T-cell (primary cell): ENCODE measurements at places on chromosomes 16 and 17.

- no peak for DNase-seq
Observed at GRCh38 chr17:61007980-61008379, 330.3 kb downstream of the BCAS3 start.

- no peak for DNase-seq
Observed at GRCh38 chr16:71407731-71408130, 34.1 kb downstream of the TLE7 start.

GRCh38 chr16:27264151-27264550, 4.4 kb downstream of the NSMCE1 start:
- DNase-seq = no peak

- DNase-seq = no peak
Observed at GRCh38 chr16:49484936-49485335, 111.3 kb downstream of the C16orf78 start.

GRCh38 chr17:81513753-81514488, 1.3 kb upstream of the ACTG1 start:
- DNase-seq = no peak

DNA sequence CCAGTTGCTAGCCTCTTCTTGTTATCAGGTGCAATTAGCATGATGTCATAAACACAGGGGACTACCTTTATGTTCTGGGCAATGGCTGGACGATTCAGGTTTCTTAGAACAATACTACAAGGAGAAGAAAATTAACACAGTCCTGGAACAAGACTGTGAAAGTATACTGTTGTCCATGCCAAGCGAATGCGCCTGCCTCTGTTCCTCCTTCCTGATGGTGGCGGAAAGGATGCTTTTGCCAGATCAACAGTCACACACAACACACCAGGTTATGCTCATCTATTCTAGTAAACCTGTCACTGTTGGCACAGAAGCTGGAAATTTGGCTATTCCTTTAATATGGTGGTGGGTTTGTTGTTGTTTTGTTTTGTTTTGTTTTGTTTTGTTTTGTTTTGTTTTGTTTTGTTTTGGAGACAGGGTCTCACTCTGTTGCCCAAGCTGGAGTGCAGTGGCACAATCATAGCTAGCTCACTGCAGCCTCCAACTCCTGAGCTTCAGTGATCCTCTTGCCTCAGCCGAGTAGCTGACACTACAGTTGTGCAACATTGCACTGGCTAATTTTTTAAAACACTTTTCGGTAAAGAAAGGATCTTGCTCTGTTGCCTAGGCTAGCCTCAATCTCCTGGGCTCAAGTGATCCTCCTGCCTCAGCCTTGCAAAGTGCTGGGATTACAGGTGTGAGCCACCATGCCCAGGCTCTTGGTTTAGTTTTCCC, 3.1 kb upstream of the CD300LD start:
- DNase-seq = no peak

- DNase-seq = no peak
Observed at GRCh38 chr16:65796481-65796880, 570.0 kb upstream of the CDH5 start.

DNA sequence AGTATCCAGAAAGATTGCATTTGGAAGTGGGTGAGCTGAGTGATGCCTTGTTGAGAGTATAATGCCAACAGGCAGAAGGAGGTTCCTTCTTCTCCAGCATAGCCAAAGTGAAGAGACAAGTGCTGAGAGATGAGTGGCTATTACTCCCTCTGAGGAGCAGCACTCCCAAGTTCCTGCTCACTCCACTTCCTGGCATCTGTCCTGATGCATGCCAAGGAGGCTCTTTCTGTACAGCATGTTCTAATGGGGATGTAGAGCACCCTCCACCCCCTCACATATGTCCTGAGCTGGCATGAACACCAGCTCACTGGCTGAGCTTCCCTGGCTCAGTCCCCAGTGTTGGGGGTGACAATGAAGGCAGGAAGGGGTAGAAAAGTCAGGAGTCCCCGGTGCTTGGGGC, 44.2 kb upstream of the DNAH9 start:
- no peak for DNase-seq

DNA sequence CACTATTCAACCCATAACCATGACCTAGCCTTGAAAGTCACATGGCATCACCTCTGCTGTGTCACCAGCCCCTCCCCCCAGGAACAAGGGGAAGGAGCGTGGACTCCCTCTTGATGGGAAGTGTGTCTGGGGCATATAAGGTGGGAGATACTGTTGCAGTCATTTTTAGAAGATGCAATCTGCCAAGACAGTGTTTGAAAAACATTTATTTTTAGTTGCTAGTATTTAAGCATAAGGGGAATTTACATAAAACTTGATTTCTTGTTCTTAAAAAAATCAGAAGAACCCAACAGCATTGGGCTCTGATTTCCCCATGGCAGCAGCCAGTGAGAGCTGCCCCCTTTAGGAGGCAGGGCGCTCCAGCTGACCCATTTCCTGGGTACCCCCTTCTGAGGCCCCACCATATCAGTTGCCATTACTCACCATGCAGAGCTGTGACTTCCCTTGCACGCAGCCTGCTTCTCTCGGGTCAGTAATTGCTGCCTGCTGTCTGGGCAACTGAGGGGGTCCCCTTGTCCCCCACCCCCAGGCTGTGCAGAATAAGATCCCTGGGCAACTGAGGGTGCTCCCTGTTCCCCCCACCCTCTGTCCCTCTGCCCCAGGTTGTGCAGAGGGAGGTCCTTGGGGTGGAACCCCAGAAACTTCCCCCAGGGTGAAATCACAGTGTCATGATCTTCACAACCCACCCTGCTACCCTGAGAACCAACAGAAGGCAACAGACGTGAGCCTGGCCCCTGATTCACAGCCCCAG, 11.8 kb upstream of the CDC42EP4 start:
- no peak for DNase-seq

- DNase-seq = no peak
Observed at GRCh38 chr16:56448005-56448404, 3.1 kb downstream of the NUDT21 start.

DNA sequence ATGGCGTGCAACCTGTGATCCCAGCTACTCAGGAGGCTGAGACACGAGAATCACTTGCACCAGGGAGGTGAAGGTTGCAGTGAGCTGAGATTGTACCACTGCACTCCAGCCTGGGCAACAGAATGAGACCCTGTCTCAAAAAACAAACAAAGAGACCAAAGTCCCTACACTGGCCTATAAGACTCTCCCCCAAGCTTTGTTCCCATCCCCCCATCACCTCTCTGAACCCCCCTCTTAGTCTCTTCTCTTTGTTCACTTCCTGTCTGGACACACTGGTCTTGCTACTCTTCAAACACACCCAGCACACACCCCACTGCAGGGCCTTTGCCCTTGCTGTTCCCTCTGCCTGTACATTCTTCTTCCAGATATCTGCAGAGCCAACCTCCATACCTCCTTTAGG, 7.8 kb upstream of the SCNN1B start:
- DNase-seq = no peak

DNA sequence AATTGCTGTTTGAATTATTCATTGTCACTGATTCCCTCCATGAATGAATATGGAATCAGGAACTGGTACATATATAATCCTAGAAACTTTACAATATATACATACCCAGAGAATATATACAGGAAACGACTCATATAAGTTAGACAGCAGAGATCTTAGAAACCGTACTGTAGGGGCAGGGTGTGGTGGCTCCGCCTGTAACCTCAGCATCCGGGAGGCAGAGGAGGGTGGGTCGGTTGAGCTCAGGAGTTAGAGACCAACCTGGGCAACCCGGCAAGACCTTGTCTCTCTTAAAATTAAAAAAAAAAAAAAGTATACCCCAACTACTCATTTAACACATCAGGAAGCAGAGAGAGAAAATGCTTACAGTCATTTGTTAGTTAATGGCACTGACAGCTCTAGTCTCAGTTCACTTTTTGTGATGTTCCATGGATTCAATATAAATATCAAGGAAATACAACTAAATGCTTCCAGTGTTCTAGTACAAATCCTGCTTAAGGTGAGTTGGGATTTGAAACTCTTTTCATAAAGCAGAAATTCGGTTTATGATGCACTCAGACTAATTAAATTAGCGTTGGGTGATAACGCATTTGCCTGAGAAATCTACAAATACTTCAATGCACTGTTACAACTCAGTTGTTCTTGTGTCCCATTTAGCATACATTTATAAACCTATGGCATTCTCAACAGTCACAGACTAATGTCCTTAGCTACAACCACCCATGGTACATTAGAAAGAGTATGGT, 5.6 kb downstream of the GLG1 start:
- peak; percentile 65 for DNase-seq

GRCh38 chr16:13324851-13325250, 423.5 kb downstream of the SHISA9 start:
- DNase-seq = no peak

DNA sequence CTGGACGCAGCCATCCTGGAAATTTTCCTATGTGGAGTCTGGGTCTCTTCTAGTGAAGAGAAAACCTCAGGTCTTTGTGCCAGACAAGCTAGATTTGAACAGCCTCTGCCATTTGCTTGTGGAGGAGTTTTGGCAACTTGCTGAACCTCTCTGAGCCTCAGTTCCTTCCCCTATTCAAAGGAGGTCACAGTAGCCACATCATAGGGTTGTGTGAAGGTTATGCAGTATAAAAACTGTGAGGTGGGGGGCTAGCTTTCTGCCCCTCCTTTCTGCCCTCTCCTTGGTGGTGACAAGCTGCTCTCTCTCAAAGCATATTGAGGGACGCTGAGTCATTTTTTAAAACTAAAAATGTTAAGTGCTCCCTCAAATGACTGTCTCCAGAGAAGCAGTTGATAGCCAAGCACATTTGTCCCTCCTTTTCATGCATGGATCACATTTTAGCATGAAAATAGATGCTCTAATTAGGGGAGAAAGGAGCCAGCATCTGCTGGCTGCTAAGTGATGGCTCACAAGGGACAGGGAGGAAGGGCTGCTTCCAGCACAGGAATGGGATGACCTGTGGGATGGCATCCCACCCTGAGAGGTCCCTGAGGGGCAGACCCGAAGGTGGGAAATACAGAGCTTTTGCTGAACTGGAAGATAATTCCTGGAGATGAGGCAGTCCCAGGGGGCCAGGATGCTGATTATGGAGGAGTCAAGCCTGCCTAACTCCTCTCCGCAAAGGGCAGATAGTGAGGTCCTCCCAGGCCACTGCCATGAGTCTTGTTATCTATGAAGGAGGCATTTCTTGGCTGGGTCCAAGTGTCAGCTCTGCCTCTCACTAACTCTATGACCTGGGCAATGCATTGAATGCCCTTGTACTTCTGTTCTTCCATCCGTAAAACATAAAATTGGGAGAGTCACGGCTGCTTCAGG, 218.8 kb downstream of the RAB11FIP4 start:
- DNase-seq = no peak

GRCh38 chr16:73921295-73921694, 375.3 kb upstream of the PSMD7 start:
- no peak for DNase-seq

DNA sequence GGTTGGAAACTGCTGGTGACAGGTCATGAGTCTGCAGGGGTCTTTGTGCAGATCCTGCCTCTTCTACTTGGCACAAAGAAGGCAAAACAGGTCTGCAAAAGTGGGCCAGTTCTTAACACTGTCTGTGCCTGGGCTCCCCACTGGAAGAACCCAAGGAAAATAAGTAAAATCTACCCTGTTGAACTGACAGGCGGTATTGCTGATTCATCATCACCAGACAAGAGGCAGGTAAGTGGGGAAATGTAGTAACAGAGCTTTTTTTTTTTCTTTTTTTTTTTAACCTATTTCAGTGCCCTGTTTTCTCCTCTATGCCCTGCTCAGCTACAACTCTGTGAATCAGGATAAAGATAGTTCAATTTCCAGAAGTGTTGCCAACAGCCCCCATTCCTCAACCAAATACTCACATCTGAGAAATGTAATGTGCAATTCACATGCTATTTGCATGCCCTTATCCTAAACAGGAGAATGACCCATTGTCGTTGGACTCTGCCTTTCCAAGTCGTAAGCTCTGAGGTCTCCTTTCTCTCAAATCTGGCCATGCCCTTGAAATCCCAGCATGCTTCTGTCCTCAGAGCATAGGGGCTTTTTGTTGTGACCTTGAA, 237.0 kb downstream of the SOX9 start:
- DNase-seq = no peak

- DNase-seq = no peak
Observed at GRCh38 chr17:50331085-50331791, 14.7 kb upstream of the XYLT2 start.

- no peak for DNase-seq
Observed at GRCh38 chr16:12341966-12342365, 365.4 kb downstream of the SNX29 start.

- DNase-seq = no peak
Observed at GRCh38 chr16:85390511-85391174, 222.5 kb upstream of the GSE1 start.

- DNase-seq = no peak
Observed at GRCh38 chr16:88406096-88407041, 23.6 kb downstream of the ZNF469 start.

GRCh38 chr17:3913531-3914311, 2.5 kb downstream of the P2RX1 start:
- DNase-seq = peak; percentile 64

DNA sequence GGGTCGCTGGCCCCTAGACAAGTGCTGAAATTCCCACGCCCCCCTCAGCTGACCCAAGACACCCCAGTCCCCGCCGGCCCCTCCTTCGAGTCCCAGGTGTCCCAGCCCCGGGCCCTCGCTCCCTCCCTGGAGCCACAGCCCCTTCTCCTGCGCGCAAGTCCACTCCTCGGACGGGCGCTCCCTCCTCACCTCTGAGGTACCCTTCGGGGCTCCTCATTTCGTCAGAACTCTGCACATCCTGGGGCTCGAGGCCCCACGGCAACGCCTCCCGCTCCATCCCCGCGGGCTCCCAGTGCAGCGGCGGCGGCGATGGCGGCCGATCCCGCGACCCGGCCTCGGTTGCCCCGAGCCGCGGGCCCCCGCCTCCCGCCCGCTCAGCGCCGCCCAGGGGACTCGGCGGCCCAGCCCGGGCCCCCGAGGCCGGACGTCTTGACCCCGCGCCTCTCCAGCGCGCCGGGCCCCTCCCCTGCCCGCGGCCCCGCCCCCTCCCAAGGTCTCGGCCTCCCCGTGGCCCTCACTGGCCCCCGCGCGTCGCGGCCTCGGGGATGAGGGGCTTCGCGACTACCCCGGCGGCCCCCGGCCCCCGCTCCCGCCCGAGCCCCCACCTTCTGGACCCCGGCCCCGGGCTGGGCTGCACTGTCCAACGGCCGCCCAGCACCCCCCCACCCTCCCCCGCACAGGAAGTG, at the start of gene ZNF768:
TSS of gene ZNF768 (minus strand) at position 430 of the 686 bp plus-strand sequence. CDS start at position 277, 153 bp downstream.
- no peak for DNase-seq

DNA sequence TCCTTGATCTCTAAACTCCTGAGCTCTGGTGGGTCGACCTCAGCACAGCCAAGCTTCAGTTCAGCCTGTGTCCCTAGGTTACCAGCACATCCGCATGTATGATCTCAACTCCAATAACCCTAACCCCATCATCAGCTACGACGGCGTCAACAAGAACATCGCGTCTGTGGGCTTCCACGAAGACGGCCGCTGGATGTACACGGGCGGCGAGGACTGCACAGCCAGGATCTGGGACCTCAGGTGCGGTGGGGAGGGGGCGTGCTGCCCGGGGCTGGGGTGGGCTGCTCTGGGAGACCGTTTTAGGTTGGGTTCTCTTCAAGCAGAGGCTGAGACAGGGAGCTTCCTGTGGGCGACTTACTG, 1.1 kb downstream of the MLST8 start:
- no peak for DNase-seq

GRCh38 chr16:82784573-82784968, 157.8 kb downstream of the CDH13 start:
- no peak for DNase-seq
